ENCODE measurements at places on chromosomes 16 and 17.

- DNase-seq = no peak
Measured at GRCh38 chr17:62774338-62774737, 33.8 kb downstream of the MARCHF10 start.

GRCh38 chr17:8046306-8046928 lies 7.6 kb downstream of the ALOX15B start:
- no peak for DNase-seq

GRCh38 chr16:80794071-80794470 lies 10.3 kb downstream of the CDYL2 start:
- no peak for DNase-seq

DNA sequence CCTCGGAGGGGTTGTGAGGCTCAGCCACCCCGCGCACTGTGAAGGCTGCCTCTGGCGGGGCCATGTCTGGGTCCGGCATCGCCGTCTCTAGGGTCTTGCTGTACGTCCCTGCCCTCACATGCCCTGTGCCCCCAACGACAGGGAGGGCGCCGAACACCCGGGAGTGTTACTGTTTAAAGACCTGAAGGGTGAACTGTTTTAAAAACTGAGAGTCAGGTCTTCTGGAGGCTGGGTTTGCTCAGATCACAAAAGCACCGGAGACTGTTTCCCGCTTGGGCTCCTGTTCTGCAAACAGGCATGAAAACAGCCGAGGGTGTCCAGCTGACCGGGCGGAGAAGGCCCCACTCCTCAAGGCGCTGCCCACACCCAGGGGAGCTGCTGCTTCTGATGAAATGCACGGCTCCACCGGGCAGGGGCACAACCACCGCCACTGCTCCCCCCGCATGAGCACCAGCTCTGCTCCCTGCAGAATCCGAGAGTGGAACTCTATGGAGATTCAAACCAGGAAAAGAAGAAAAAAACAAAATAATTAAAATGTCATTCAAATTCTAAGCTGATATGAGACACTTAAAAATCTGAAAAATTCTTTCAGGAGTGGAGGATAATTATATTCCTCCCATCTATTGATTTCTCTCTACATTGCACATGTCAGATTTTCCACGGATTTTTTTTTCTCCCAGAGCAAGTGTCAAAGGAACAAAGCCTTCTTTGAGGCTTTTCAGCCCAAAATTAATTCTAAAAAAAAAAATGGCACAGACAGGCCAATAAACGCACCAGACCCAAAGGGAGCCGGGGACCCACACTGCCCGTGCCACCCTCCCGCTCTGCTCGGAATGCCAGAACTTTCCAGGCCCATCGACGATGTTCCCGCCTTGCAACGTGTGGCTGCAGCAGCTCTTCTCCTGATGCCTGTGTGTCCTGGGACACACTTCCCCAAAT lies 74.3 kb downstream of the LMF1 start:
- no peak for DNase-seq

- no peak for DNase-seq
Measured at GRCh38 chr16:82182266-82183003, 12.4 kb upstream of the MPHOSPH6 start.

DNA sequence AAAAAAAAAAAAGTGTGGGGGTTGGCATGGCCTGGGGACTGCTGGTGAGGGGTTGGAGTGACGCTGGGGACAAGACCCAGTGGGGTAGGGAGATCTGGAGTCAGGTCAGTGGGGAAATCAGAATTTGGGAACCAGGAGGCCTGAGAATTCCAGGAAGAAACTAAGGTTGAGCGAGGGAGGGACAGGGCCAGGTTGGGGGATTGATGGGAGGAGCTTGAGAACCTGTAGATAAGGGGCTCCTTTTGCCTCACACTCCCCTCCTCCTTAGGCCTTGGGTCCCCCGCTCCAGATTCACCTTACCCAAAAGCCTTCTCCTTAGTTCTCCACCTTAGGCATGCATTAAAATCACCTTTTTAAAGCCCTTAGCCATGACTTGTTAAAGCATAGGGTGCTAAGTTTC lies 8.3 kb upstream of the PYDC1 start:
- no peak for DNase-seq

DNA sequence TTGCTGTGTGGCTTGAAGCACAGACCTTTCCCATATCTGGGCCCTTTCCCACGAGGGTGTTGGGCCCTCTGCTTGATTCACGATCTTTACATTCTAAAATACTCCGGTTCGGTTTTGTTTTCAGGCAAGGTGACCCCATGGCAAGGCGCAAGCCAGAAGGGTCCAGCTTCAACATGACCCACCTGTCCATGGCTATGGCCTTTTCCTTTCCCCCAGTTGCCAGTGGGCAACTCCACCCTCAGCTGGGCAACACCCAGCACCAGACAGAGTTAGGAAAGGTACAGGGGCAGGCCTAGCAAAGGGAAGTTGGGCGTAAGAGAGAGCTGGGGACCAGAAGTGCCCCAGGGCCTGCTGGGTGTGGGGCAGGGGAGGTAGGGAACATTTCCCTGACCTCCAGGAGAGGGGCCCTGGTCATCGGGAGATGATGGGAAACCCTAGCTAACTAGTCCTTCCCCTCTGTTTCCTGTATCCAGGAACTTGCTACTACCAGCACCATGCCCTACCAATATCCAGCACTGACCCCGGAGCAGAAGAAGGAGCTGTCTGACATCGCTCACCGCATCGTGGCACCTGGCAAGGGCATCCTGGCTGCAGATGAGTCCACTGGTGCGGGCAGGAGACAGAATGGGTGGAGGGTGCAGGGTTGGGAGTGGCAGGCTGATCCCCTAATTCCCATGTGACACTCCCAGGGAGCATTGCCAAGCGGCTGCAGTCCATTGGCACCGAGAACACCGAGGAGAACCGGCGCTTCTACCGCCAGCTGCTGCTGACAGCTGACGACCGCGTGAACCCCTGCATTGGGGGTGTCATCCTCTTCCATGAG lies 1.4 kb downstream of the ALDOA start:
- no peak for DNase-seq

- DNase-seq = no peak
Measured at GRCh38 chr16:303760-304505, 21.0 kb downstream of the PDIA2 start.
